CD14-positive monocyte (primary cell): ENCODE measurements at places on chromosomes 5 and 9. TPM values are rescaled to one million over a fixed set of nuclear protein-coding genes. Genes with fewer than 3 reads are reported as not detected.

TNC gene
- polyA plus RNA-seq, result not detected in 2 replicates

RRAGA gene
- 17.6 and 21.5 TPM in 2 replicates for polyA plus RNA-seq

HEXB gene
- polyA plus RNA-seq, result 470 TPM

PCDHGB3 gene
- polyA plus RNA-seq, result not detected

CATSPER3 gene
- polyA plus RNA-seq, result 0.32 and 0.60 TPM in 2 replicates

SELENOP gene
- polyA plus RNA-seq, result 0.24 TPM

CEL gene
- polyA plus RNA-seq, result 0.23 and 0.24 TPM in 2 replicates

SPATA31C1 gene
- polyA plus RNA-seq, result not detected in 2 replicates

STXBP1 gene
- 0.59 TPM for polyA plus RNA-seq

DNM1 gene
- polyA plus RNA-seq, result 0.05 TPM

SGCD gene
- polyA plus RNA-seq, result not detected

ROPN1L gene
- polyA plus RNA-seq, result 2.1 TPM

CORO2A gene
- polyA plus RNA-seq, result 3.5 TPM

DDX4 gene
- polyA plus RNA-seq, result not detected

NUTM2G gene
- not detected for polyA plus RNA-seq

SEC24A gene
- 8.5 TPM for polyA plus RNA-seq

LMAN2 gene
- polyA plus RNA-seq, result 259 TPM

PTPRD gene
- polyA plus RNA-seq, result not detected

TAF11L10 gene
- not detected in 2 replicates for polyA plus RNA-seq

PAEP gene
- not detected for polyA plus RNA-seq

FBP2 gene
- not detected in 2 replicates for polyA plus RNA-seq

AJM1 gene
- polyA plus RNA-seq, result 0.10 TPM

PCDHGA4 gene
- polyA plus RNA-seq, result not detected

CD74 gene
- 4,939 TPM for polyA plus RNA-seq

GFI1B gene
- 0.39 and 0.93 TPM in 2 replicates for polyA plus RNA-seq

CAMK4 gene
- 0.28 TPM for polyA plus RNA-seq

EEIG1 gene
- polyA plus RNA-seq, result 0.86 TPM

ATP10B gene
- polyA plus RNA-seq, result not detected in 2 replicates

MCTP1 gene
- 72.9 TPM for polyA plus RNA-seq

OR1J2 gene
- polyA plus RNA-seq, result not detected

SPATA31E1 gene
- not detected for polyA plus RNA-seq

MYORG gene
- 0.01 and 0.03 TPM in 2 replicates for polyA plus RNA-seq

ACTL7A gene
- polyA plus RNA-seq, result not detected in 2 replicates

ITK gene
- 0.39 TPM for polyA plus RNA-seq

ZNF658 gene
- polyA plus RNA-seq, result 0.52 TPM
